ENCODE measurements at places on chromosomes 5 and 9.

- DNase-seq, result peak; percentile 59
Measured at GRCh38 chr5:113278976-113279375, 155.8 kb downstream of the TSSK1B start.

DNA sequence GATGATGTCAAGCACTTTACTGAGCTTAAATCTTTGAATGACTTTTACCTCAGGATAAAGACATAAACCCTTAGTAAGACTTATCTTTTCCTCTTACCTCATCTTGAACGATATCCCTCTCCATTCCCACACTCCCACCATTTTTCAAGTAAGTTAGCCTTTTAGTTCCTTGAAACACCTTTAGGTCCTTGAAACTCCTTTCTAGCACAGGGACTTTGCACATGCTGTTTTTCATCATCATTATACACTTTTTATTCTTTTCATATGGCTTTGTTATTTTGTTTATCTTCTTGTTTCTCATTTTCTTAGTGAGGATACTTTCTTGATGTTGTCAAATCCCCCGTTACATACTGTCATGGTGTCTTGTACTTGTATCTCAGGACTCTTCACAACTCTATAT is 24.8 kb downstream of the YTHDC2 start:
- DNase-seq, result no peak

- DNase-seq, result no peak
Measured at GRCh38 chr9:114035845-114036801, 42.0 kb downstream of the AMBP start.

GRCh38 chr5:67904366-67904765 is 311.2 kb upstream of the PIK3R1 start:
- DNase-seq, result no peak

GRCh38 chr9:132415181-132415580 is 5.2 kb downstream of the CFAP77 start:
- DNase-seq, result no peak

DNA sequence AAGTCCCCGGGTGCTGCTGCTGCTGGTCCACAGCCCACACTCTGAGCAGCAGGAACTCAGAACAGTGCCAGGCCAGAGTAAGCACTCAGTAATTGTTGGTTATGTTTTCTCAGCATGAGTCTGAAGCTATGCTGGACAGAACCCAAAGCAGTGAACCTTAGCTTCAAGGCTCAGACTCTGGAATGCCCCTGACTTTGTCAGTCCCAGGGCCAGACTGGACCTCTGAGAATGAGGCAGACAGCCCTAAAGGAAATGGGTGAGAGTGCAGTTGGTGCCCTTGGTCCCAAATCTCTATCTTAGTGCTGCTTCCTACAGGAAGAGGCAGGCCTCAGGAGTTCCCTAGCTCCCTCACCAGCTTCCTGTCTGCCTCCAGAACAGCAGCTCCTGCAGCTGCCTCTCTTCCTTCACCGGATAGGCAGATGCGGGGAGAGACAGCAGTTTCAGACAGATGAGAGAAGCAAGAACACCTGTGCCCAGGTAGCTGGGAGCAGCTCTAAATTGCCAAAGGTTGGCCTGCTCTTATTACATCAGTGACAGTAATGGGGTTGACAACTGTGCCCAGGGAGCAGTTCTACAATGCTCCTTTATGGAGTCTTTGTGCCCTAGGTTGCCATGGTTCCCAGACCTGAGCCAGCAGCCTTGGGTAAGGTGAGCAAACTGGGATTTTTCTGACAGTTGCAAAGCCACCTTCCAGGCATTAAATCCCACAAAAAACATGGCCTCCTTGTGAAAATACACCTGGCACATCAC is 82.2 kb upstream of the CXCL14 start:
- DNase-seq, result peak; percentile 1

GRCh38 chr9:31612336-31613030 is 772.0 kb upstream of the ACO1 start:
- peak; percentile 38 for DNase-seq

- no peak for DNase-seq
Measured at GRCh38 chr5:147436596-147436995, 73.3 kb downstream of the DPYSL3 start.

DNA sequence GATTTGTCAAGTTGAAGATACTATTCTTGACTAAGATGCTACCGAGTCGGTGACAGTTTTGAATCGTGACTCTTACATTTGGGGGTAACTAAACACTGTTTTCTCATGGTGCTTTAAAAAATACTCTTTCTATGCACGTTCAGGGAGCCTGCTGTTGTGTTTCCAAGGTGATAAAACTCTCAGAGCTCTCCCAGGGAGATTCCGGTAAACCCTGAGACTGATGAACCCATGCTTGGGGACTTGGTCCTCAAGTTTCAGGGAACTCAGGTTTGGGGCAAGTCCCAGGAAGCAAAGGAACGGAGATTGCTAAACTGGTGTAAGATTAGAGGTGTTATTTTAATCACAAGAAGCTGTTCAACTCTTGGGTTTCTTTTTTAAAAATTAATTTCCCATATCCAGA is 1.4 kb downstream of the GDA start:
- DNase-seq, result no peak

- DNase-seq, result no peak
Measured at GRCh38 chr9:96457266-96457665, 7.3 kb downstream of the HABP4 start.

DNA sequence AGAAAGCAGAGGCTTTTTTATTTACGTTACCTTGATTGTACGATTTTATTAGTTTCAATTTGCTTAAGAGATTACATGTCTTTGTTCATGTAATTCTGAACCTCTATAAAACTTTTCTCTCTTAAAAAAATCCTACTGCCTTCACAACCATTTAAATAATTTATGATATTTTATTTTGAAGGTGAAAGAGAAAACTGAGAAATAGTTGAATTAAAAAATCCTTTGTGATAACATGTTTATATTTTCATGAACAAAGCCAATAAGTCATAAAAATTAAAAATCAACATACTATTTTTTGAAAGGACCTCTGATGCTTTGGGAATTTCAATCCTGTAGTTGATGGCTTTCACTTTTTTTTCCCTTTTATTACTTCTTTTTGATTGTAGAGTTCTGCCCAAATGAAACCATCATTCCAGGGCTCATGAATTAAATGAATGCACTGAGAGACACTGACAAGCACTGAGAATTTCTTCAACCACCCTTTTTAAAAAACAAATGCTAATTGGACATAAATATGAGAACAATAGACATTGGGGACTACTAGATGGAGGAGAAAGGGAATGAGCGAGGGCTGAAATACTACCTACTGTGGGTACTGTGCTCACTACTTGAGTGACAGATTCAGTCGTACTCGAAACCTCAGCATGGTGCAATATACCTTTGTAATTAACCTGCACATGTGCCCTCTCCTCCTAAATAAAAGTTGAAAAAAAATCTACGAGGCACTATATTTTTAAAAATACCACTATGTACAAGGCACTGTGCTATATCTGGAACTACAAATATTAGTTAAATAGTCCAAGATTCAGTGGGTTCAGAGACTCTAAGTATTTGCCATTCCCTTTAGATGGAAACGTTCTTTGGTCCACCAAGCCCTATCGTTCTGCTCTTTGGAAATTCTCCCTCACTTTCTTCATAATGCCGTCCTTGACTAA is 5.9 kb downstream of the CDKN2A start:
- DNase-seq, result no peak

DNA sequence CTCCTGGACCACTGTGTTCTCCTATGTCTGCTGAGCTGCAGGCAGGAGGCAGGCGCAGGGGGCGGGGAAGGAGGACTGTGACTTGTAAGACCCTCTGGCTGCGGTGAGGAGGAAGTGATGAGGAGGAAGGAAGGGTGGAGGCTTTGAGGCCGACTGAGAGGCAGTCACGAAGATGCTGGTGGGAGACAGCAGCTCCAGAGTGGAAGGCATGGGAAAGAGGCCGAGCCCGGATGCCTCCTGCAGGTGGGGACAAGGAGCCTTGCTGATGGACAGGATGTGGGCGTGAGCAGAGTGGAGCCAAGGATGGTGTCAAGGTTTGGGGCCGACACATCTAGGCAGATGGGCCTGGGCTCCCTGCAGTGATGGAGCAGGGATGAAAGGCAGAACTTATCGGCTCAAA is 74.3 kb upstream of the ICE1 start:
- no peak for DNase-seq
